Hematopoietic multipotent progenitor cell (in vitro differentiated cells): ENCODE measurements at places on chromosomes 2 and 18.
A peak's percentile ranks its signal among the peaks of the same experiment; 100 is the strongest.

- DNase-seq, result peak; percentile 34
Observed at GRCh38 chr2:32355976-32356680, 695 bp upstream of the BIRC6 start.

GRCh38 chr2:209653134-209653533 lies 118.5 kb upstream of the UNC80 start:
- no peak for DNase-seq

DNA sequence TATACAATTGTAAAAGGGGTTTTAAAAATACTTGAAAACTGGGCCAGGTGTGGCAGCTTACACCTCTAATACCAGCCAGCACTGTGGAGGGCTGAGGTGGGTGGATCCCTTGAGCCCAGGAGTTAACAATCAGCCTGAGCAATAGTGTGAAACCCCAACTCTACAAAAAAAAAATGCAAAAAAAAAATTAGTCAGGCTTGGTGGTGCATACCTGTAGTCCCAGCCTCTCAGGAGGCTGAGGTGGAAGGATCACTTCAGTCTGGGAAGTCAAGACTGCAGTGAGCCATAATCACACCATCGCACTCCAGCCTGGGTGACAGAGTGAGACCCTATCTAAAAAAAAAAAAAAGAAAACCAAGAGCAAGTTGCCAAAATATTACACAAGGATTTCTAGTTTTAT lies 182.7 kb downstream of the UBE2E3 start:
- no peak for DNase-seq

- no peak for DNase-seq
Observed at GRCh38 chr2:102042196-102043081, 50.7 kb downstream of the IL1R2 start.

DNA sequence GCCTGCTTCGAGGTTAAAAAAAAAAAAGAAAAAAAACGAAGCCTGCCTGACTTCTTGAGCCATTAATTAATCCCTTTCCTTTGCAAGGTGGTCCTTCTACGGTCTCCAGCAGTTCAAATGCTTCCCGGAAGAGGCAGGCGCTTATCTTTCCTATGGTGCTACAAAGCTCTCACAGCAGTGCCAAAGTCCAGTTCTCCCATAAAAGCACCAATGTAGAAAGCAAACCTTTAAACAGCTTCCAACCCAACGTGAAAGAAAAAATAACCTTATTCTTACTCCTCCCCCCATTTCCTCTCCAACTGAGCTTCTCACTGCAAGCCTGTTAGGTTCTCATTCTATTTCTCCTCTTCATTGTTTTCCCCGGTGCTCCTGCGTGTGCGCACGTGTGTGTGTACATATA lies 317.4 kb upstream of the SOX11 start:
- no peak for DNase-seq

- no peak for DNase-seq
Observed at GRCh38 chr2:145383961-145384360, 864.0 kb upstream of the ZEB2 start.

DNA sequence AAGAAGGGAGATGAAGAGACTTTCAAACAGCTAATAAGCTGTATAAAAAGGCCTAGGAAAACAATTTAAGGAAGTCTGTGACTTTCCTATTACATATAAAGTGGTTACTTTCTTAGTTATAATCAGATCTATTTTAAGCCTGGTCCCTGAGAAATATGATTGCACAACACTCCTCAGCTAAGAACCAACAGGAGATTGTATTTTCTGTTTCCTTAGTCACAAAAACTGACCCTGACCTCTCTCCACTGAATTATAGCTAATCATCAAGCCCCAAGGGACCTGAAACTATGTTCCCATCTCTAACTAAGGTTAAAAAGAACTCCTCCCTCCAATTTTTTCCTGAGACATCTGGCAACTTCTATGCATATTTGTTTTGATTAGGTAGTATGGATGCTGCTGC lies 106.9 kb downstream of the ROCK1 start:
- DNase-seq, result no peak

GRCh38 chr2:36659218-36659617 lies 37.3 kb upstream of the VIT start:
- DNase-seq, result no peak

DNA sequence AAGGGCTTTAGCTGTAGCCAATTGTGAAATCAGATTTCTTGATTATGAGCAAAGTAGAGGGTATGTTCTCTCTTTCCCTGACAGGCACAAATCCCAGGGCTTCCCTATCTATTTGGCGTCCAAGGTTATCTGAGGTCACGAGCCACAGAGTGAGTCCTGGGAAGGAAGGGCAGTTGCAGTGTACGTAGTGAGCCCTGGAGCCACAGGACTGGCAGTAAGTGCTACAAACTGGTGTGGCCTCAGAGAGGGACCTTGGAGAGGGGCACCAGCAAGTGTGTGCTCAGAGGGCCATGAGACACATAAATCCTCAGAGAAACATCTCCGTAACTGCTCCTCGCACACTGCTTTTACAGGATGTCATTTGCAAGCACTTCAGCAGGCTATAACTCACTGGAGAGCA lies 115.5 kb upstream of the SH3BP4 start:
- DNase-seq, result no peak

- DNase-seq, result no peak
Observed at GRCh38 chr2:229445501-229446211, 174.6 kb upstream of the PID1 start.

DNA sequence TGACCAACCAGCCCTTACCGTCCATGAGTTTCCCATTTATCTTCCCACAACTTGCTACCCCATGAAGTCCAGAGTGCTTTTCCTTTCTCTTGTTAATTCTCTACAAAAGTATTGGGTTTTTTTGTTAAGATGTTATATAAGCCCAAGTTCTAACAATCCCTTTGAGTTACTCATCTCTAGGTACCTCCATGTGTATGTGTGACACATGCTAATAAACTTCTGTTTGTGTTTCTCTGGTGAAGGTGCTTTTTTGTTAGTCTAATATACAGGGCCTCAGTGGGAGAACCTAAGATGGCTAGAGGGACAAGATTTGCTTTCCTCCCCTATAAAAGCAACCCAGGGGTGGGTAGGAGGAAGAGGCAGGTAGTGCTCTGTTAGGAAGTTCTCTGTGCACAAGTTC lies 31.8 kb upstream of the RMDN2 start:
- DNase-seq, result no peak

GRCh38 chr2:148819019-148819585 lies 55.9 kb upstream of the KIF5C start:
- DNase-seq, result no peak

DNA sequence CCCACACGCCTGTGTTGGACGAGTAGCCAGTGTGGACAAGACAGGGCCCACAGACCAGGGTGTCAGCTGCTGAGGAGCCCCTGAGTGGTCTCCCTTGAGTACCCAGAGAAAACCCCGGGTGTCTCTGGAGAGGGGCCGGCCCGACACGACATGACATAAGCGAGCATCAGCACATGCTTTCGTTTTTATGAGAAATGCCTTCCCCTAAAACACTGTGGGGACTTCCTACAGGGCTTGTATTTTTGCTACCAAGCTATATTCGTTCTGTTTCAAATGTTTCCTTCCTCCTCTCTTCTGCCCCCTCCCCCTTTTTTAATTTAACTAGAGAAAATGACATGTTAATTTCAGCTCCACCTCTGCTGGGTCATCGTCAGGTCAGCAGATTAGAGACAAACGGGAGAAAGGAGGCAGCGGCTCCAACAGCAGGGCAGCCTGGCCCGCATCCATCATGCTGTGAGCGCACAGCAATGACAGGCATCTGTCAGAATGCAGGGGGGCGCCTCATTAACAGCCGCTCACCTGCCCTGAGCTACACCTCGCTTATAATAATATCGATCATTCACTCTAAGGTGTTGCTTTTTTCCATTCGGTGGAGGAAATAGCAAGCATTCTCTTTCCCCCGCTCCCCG lies 286.2 kb downstream of the ZNF516 start:
- DNase-seq, result no peak

- peak; percentile 29 for DNase-seq
Observed at GRCh38 chr18:26383454-26384270, 157.4 kb downstream of the TAF4B start.

DNA sequence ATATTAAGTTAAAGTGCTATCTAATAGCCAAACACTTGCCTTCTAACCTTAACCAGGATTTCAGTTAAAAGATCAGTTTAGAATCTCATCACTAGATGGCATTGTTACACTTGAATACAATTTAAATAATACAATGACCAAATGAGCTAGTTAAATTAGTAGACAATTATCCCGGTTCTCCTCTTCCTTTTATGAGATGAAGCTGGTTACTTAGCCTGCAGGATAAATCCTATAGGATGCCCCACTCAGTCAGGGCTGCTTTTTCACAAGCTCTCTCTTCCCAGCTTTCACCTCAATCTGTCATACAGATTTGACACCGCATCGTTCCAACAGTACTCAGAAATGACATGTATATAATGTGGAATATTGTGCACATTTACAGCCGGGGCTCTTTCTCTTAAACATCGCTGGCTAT lies 678.8 kb downstream of the KCNJ3 start:
- peak; percentile 67 for DNase-seq

DNA sequence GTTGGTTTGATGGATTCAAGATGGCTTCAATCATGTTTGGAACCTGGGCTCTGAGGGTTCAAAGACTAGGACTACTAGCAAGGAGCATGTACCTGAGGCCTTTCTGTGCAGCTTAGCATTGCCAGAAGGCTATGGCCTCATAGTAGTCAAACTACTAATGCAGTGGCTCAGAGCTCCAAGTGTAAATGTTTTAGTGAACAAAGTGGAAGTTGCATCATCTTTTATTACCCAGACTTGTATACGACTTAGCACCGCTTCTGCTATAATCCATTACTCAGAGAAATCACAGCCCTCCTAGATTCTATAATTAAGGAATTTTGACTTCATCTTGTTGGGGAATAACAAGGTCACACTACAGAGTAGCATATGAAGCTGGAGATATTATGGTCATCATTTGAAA lies 210.5 kb downstream of the ERBB4 start:
- DNase-seq, result no peak

DNA sequence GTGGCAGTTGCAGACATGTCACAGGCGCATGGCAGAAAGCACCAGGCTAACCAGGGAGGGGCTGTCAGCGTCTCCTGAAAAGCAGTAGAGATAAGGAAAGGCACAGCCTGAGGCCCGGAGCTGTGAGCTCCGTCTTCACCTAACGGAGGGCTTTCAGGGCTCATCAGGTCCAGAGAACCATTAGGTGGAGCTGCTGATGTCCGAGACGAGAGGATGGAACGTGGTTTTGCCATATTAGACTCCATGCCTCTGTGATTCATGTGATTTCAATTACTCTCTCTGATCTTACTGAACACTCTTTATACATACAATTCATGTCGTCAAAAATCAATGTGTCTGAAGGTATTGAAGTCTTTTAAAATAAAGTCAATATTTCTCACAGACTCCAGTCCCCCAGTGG lies 120.3 kb upstream of the RAB6C start:
- no peak for DNase-seq

DNA sequence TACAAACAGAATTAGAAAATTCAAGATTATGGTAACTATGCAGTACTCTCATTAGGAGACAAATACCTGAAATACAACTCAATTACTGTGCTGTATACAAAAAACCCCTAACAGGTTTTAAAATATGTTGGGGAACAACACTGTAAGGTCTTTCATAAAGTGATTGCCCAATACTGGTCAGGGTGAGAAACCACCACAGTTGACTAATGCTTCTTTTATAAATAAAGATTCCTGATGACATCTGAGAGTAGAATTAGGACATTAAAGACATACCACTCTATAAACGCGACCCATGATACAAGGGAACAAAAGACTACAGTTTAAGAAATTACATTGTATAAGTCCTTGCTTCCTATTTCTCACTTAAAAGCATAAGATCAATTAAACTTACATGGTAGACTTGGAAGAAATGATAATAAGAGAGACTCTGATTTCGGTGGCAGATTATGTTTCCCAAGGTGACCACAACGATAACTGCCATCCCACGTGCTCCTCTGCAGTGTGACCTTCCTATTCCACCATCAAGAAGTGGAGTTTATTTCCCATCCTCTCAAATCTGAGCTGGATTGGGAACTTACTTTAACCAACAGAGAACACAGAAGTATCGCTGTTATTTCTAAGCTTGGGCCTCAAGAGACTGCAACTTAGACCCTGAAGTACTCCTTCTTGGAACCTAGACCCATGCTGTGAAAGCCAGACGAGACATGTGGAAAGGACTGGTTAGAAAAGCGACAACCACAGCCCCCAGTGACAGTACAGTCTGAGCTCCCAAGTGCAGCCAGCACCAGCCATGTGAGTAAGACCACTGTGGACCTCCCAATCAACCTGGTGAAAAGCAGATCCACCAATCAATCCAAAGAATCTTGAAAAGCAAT lies 52.3 kb downstream of the ZNF521 start:
- DNase-seq, result peak; percentile 39

- DNase-seq, result no peak
Observed at GRCh38 chr2:35468245-35468644, 887.3 kb upstream of the CRIM1 start.

- DNase-seq, result no peak
Observed at GRCh38 chr2:26784570-26785234, 1.2 kb upstream of the CENPA start.

DNA sequence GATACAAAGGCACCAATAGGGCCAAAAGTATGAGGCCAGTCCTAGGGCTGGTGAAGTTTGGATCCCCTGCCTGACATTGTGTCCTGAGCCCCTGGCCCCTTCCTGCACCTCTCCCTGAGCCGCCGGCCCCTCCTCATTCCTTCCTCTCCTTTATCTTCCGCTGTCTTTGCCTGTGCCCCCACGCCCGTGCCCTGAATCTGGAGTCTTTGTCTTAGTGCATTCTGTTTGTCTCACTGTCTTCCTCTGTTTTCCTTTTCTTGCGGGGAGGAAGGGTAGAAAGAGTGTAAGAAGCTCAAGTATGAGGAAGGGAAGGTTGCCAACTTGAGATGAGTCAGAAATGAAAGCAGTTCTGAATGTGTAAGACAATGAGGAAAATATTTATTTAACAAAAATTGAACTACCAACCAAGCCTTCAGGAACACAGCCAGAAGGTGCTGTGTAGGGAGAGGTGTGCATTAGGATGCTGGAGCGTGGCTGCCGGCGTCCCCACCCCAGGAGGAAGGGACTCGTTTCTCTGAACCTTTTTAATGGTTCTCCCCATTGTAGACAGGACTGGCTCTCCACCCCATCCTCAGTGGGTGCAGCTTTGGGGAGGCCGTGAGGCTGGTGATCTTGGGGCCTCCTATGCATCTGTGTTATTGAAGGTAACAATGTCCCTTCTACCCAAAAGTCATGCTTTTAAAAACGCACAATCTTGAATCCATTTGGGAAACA lies 133.1 kb downstream of the NEDD4L start:
- no peak for DNase-seq

DNA sequence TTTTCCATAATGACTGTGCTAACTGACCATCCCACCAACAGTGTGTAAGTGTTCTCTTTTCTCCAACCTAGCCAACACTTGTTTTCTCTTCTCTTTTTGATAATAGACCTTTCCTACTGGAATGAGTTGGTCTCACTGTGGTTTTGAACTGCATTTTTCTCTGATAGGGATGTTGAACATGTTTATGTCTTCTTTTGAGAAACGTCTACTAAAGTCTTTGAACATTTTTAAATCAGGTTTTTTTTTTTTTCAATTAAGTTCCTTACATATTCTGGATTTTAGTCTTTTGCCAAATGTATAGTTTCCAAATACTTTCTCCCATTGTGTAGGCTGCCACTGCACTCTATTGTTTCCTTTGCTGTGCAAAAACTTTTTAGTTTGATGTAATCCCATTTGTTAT lies 405.5 kb upstream of the FIGN start:
- DNase-seq, result no peak

- no peak for DNase-seq
Observed at GRCh38 chr2:109616184-109616583, 2.0 kb downstream of the SOWAHC start.

GRCh38 chr2:18719978-18720775 lies 130.8 kb upstream of the NT5C1B start:
- DNase-seq, result no peak
